ENCODE measurements at places on chromosomes 1 and 21.

GRCh38 chr1:24621121-24621520 is 22.0 kb upstream of the SRRM1 start:
- H3K4me1 ChIP-seq = no peaks in the 10 kb centered on the region
- H3K4me3 ChIP-seq = no peak overlapping the region
- no peaks in the 10 kb centered on the region for H3K36me3 ChIP-seq

GRCh38 chr1:166933140-166933539 is 42.2 kb downstream of the ILDR2 start:
- DNase-seq = no peak
- H3K27me3 ChIP-seq = no peaks in the 10 kb centered on the region
- no peak overlapping the region for H3K27ac ChIP-seq

DNA sequence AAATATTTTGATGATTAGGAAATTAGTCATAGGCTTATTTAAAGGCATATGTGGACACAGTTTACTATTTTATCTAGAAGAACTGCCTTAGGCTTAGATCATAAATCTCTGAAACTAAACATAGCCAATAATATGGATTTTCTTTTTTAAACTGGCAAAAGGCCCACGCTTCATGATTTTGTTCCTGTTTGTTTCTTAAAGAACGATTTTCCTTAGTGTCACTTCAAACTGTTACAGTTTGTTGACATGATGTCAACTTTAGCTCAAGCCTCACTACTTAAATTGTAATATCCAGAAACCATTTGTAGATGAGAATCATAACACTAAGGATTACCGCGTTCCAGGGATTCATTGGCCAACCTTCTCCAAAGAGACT is 322.6 kb downstream of the HHIPL2 start:
- no peaks in the 10 kb centered on the region for H3K36me3 ChIP-seq
- no peak overlapping the region for H3K4me3 ChIP-seq
- H3K27me3 ChIP-seq = no peaks in the 10 kb centered on the region
- no peaks in the 10 kb centered on the region for H3K4me1 ChIP-seq

- H3K27me3 ChIP-seq = no peaks in the 10 kb centered on the region
- no peaks in the 10 kb centered on the region for H3K36me3 ChIP-seq
- no peak for DNase-seq
- no peak overlapping the region for H3K27ac ChIP-seq
Measured at GRCh38 chr1:72937905-72938304, 655.6 kb upstream of the NEGR1 start.

GRCh38 chr1:224237119-224237881 is 54.3 kb downstream of the DEGS1 start:
- H3K36me3 ChIP-seq = peaks cover 51% of the 10 kb centered on the region
- no peak for DNase-seq
- no peaks in the 10 kb centered on the region for H3K4me1 ChIP-seq
- no peaks in the 10 kb centered on the region for H3K27me3 ChIP-seq
- H3K27ac ChIP-seq = no peak overlapping the region

DNA sequence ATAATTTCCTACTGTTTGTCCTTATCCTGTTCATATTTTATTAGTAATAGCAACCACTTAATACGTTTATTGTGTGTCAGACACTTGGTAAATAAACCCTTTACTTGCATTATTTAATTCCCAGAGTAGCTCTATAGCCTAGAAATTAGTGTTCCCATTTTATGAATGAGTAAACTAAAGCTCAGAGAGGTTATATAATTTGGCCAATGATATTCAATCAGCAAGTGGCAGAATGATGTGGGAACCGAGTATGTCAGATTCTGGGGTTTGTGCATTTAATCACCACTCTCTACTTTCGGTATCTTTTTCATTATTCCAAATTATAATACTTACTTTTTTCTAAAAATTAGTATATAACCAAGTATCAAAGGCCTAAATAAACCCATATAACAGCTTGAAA is 6.6 kb upstream of the ARPC5 start:
- H3K4me1 ChIP-seq = no peaks in the 10 kb centered on the region
- no peak for DNase-seq
- no peak overlapping the region for H3K4me3 ChIP-seq
- H3K36me3 ChIP-seq = no peaks in the 10 kb centered on the region
- no peak overlapping the region for H3K27ac ChIP-seq

DNA sequence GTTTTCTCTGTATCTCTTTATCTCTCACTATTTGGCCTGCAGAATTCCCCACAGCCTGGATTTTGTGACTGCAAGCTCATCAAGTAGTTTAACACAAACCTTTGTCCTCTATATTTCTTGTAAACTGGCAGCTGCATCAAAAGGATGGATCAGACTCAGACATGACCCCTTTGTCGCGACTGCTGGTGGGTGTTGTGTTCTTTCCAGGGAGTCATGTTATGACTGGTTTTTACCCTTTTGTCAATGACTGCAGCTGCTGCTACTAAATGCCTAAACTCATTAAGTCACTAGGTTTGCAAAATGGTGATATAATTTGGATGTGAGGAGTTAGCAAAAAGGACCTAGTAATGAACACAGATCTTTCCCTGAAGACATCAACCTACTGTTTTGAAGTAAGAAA is 10.2 kb upstream of the TOMM20 start:
- no peaks in the 10 kb centered on the region for H3K4me1 ChIP-seq
- H3K27ac ChIP-seq = no peak overlapping the region
- peaks cover 96% of the 10 kb centered on the region for H3K36me3 ChIP-seq
- no peak overlapping the region for H3K4me3 ChIP-seq
- no peak for DNase-seq

DNA sequence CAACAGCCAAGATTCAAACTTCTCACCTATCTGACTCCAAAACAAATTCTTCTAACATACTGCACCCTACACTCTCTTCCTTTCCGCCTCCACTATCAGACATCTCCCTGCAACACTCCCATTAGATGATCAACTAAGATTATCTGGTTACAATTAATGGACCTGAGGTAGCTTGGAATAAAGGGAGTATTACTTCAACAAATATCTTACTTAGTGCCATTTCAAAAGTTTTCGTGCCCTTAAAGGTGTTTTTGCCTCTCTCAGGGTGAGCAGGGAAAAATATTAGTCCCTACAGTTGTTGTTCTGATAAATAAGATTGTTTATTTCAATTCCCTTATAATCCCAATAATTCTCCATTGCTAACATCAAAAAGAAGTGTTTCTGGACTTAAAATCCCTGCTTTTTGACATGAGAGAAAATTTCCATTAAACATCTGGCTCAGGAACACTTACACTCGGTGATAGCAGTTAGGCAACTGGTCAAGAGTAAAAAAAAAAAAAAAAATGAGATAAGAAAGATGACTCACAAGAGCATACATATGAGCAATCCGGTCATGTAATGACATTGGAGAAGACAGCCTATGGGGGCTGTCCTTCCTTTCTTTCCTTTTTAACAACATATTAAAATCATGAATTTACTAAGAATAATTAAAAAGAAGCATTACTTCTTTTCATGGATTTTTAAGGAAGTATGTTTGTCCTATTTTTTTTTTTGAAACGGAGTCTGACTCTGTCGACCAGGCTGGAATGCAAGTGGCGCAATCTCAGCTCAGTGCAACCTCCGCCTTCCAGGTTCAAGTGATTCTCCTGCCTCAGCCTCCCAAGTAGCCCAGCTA is 7.6 kb downstream of the RSBN1 start:
- H3K27me3 ChIP-seq = no peaks in the 10 kb centered on the region
- no peaks in the 10 kb centered on the region for H3K36me3 ChIP-seq
- DNase-seq = no peak
- H3K27ac ChIP-seq = no peak overlapping the region
- no peak overlapping the region for H3K4me3 ChIP-seq
- H3K4me1 ChIP-seq = peaks cover 53% of the 10 kb centered on the region

- no peak overlapping the region for H3K4me3 ChIP-seq
- no peaks in the 10 kb centered on the region for H3K36me3 ChIP-seq
- DNase-seq = no peak
- H3K27ac ChIP-seq = no peak overlapping the region
Measured at GRCh38 chr1:173405834-173406233, 71.3 kb upstream of the PRDX6 start.

DNA sequence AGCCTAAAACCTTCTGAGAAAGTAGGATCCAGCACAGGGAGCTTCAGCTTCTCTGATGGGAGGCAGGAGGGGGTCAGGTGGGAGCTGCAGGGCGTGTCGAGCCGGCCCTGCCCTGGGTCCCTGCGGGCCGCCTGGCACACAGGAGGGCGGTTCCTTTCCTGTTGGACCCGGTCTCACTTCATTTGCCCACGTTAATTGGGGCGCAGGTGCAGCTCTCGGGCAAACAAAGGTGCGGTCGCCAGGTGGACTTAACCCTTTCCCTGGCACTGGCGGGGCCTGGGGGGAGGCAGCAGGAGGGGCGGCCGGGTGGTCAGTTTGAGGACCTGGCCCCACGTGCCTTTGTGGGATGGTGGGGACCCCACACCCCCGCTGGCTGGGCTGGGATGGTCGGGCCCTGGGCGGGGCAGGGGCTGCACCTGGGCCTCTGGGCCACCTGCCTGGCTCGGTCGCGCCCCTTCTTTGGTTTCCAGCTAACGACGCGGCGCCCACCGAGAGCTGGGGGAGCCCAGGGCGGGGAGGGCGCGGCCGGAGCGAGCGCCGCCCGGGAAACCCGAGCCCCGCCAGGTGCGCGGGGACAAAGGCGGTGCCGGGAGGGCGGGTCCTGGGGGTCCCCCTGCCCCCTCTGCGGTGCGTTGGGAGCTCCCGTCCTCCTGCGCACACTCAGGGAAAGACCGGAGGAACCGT is 20.8 kb upstream of the C1orf159 start:
- H3K27ac ChIP-seq = no peak overlapping the region
- DNase-seq = no peak
- peak overlapping the region; percentile 23 for H3K4me3 ChIP-seq
- peaks cover 35% of the 10 kb centered on the region for H3K27me3 ChIP-seq
- H3K36me3 ChIP-seq = no peaks in the 10 kb centered on the region

DNA sequence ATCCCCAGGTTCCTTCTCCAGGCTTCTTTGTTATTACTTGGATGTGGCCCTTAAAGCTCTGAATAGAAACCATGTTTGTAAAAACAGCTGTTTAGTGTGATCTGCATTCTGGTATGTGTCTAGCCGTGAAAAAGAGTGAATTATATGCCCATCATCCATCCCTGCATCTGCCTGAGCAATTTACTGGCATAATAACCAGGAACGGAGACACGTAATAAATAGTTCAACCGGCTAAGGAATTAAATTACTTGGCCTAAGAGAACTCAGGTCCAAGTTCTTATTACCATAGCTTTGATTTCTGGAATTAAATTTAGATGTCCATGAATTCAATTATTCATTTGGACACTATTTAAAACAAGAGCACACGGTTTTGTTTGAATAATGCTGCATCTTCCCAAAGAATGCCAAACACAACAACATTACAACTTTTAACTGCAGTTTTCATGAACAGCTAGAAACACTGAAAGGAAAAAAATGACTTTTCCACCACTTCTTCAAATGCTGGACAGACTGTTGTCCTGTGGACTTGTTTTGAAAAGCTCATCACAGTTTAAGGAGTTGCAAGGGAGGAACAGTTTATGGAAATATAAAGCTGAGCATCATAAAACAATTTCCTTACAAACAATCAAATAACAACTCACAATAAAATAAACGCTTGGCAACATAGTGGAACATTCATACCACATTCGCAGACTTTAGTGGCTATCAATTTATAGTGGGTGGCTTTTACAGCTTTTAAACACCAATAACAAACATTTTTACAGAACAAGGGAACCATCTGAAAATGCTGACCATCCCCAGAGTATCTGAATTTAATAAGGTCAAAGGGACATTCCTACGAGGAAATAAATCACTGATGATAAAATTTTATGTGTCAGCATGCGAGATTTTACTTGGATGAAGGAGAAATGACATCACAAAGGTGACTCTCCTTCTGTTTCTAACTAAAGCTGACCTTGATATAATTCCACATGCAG is 144.7 kb downstream of the APP start:
- H3K36me3 ChIP-seq = peaks cover 13% of the 10 kb centered on the region
- H3K27ac ChIP-seq = no peak overlapping the region
- no peaks in the 10 kb centered on the region for H3K4me1 ChIP-seq
- H3K27me3 ChIP-seq = no peaks in the 10 kb centered on the region
- no peak overlapping the region for H3K4me3 ChIP-seq

- no peak overlapping the region for H3K27ac ChIP-seq
- no peaks in the 10 kb centered on the region for H3K27me3 ChIP-seq
Measured at GRCh38 chr1:15042866-15043265, 110.7 kb upstream of the TMEM51 start.

- no peaks in the 10 kb centered on the region for H3K27me3 ChIP-seq
- H3K4me3 ChIP-seq = no peak overlapping the region
- no peak overlapping the region for H3K27ac ChIP-seq
- peaks cover 18% of the 10 kb centered on the region for H3K4me1 ChIP-seq
- H3K36me3 ChIP-seq = no peaks in the 10 kb centered on the region
Measured at GRCh38 chr1:234865171-234866006, 255.4 kb upstream of the IRF2BP2 start.

DNA sequence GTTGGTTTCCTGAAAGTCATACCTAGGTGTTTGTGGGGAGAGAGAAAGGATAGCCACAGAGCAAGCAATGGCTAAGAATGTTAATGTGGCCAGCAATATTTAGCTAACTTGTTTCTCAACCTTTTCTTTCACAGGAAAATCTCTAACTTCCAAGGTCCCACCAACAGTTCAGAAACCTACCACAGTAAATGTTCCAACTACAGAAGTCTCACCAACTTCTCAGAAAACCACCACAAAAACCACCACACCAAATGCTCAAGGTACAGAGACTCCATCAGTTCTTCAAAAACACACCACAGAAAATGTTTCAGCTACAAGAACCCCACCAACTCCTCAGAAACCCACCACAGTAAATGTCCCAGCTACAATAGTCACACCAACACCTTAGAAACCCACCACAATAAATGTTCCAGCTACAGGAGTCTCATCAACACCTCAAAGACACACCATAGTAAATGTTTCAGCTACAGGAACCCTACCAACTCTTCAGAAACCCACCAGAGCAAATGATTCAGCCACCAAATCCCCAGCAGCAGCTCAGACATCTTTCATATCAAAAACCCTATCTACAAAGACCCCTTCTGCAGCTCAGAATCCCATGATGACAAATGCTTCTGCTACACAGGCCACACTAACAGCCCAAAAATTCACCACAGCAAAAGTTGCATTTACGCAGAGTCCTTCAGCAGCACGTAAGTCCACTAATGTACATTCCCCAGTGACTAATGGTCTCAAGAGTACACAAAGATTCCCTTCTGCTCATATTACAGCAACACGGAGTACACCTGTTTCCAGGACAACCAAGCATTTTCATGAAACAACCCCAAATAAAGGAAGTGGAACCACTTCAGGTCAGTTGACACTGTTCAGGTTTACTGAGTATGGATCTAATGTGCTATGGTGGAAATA is 15.3 kb downstream of the CD55 start:
- no peaks in the 10 kb centered on the region for H3K4me1 ChIP-seq
- H3K4me3 ChIP-seq = no peak overlapping the region
- H3K27me3 ChIP-seq = no peaks in the 10 kb centered on the region

DNA sequence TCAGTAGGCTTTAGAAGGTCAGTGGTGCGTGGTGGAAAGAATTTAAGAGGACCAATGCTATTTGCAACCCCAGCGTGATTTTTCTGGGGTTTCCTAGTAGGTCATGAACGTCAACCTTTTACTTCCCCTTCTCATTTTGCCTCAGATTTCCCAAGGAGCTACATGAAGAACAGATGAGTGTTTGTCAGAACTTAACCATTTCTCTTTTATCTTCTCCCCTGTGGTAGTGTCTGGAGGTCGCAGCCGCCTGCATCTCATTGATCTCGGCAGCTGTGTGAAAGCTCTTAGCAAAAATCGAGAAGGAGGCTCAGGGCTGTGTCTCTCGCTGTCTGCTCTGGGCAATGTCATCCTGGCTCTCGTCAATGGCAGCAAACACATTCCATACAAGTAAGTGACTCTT is 491.1 kb downstream of the KIF26B start:
- DNase-seq = no peak
- H3K27me3 ChIP-seq = no peaks in the 10 kb centered on the region
- H3K4me3 ChIP-seq = no peak overlapping the region

All from tibial nerve (tissue), 4 donors.